ENCODE measurements at places on chromosomes 7 and 10. TPM values are rescaled to one million over a fixed set of nuclear protein-coding genes. Genes with fewer than 3 reads are reported as not detected.

The KLLN gene
- 0.17 TPM for total RNA-seq

The CYP2C9 gene
- total RNA-seq, result not detected

The COL28A1 gene
- total RNA-seq, result not detected

The PAPOLB gene
- total RNA-seq, result 0.11 TPM

The SLC13A1 gene
- not detected for total RNA-seq

The EVX1 gene
- total RNA-seq, result not detected

The KLF14 gene
- total RNA-seq, result not detected

The ATOH7 gene
- not detected for total RNA-seq

The SH2D4B gene
- total RNA-seq, result under 0.01 TPM

The C10orf105 gene
- total RNA-seq, result not detected

The CYP26C1 gene
- total RNA-seq, result 1.4 TPM

The DYDC2 gene
- total RNA-seq, result not detected

The TMEM176A gene
- total RNA-seq, result not detected

The SORBS1 gene
- total RNA-seq, result 3.7 TPM

The NPFFR1 gene
- not detected for total RNA-seq

The MMD2 gene
- not detected for total RNA-seq

The ANXA8 gene
- not detected for total RNA-seq

The TUBAL3 gene
- total RNA-seq, result not detected

The LRIT1 gene
- not detected for total RNA-seq

The PON2 gene
- total RNA-seq, result 104 TPM

The NUTM2E gene
- not detected for total RNA-seq

The ANK3 gene
- 0.11 TPM for total RNA-seq

The CDC14C gene
- total RNA-seq, result under 0.01 TPM

The C10orf90 gene
- total RNA-seq, result not detected

The FAM25A gene
- not detected for total RNA-seq
